ENCODE measurements at places on chromosomes 3 and 15.

- DNase-seq: no peak
Measured at GRCh38 chr3:161577662-161578061, 81.1 kb downstream of the OTOL1 start.

GRCh38 chr3:65662095-65662494 lies 376.6 kb downstream of the MAGI1 start:
- DNase-seq: no peak

DNA sequence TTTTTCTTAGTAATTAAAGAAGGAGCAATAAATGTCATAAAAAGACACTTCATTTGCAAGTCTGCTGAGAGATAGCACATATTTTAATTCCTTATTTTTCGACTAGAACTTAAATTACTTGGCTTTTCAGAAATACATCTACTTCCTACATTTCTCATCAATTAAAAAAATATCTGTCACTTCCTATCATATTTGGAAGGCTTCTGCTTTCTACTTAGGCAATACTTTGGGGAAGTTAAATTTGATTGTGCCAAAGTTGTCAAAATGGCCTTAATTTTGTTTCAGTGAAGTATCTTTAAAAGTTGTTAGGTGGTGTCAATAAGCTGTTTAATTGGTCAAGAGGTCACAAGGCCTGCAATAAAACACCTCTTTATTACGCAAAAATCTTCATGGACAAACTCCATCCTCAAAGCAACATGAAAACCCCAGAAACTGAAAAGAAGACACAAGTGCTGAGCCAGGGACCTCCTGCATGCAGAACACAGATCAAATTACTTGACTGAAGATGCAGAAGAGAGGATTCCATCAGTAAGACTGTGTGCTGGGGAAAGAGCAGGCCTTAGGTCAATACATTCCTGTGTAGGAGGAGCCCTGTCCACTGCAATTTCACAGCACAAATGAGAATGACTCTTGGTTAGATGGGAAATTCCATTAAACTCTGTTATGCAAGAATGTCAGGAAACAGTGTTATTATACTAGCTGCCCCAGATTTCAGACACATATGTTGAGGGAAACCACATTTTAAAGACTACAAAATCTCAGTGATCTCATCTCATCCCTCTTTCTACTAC lies 48.0 kb upstream of the FSTL1 start:
- no peak for DNase-seq

GRCh38 chr3:140766465-140766864 lies 88.6 kb downstream of the TRIM42 start:
- no peak for DNase-seq

- no peak for DNase-seq
Measured at GRCh38 chr3:23465569-23465968, 262.4 kb downstream of the UBE2E2 start.

GRCh38 chr3:144687862-144688261 lies 716.2 kb downstream of the DIPK2A start:
- no peak for DNase-seq

DNA sequence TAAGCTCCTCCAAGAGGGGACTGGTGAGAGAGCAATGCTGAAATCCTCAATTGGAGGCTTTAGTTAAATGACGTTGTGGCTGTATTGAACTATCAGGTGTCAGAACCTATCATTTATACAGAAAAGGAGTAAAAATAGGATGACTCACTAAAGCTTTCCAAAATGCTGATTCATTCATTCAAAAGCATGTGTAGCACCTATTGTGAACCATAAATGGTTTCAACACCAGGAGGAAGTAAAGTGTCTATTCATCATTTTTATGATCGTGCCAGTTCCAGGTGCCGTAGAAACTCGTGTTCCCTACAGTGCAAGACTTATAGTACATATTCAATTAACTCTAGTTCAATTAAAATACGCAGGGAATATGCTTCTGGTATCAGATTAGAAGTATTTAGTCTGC lies 66.5 kb upstream of the ARRDC4 start:
- no peak for DNase-seq

GRCh38 chr15:57821826-57822225 lies 115.3 kb downstream of the POLR2M start:
- DNase-seq: no peak

GRCh38 chr3:138861798-138862197 lies 27.1 kb upstream of the PIK3CB start:
- DNase-seq: no peak

Data from NCI-H510A treated with DMSO at 0.1 percent for 48 hours (cell line).